ENCODE measurements at places on chromosomes 3 and 15. TPM values are rescaled to one million over a fixed set of nuclear protein-coding genes. Genes with fewer than 3 reads are reported as not detected.
A peak's percentile ranks its signal among the peaks of the same experiment; 100 is the strongest.

Gene PRSS50
- not detected for total RNA-seq

DNA sequence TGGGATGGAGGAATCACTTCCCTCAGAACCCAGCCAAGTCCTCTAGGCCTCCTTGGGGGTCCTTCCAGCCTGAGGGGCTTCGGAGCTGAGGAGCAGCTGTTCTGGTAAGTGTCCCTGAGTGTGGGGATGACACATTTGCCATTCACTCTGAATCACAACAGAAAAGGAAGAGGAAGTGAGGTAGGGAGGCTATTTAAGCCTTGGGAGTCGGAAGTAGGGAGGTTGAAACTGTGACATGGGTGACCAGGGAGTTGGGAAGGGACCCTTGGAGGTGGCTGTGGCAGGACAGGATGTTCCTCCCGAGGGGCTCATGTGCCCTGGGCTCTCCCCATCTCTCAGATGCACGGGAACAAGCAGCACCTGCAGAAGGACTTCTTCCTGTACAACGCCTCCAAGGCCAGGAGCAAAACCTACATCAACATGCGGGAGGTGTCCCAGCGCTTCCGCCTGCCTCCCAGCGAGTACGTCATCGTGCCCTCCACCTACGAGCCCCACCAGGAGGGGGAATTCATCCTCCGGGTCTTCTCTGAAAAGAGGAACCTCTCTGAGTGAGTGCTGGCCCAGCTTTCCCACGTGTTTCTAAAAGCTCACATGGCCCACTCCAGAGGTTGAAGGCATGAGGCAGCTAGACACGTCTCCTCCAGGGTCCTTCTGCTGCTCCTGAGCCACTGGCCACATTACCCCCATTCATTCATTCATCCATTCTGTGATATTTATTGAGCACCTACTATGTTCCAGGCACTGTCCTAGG is 43.3 kb downstream of the CAPN3 start:
- DNase-seq: no peak

GRCh38 chr15:35885870-35886269 is 339.9 kb upstream of the DPH6 start:
- no peak for DNase-seq

DNA sequence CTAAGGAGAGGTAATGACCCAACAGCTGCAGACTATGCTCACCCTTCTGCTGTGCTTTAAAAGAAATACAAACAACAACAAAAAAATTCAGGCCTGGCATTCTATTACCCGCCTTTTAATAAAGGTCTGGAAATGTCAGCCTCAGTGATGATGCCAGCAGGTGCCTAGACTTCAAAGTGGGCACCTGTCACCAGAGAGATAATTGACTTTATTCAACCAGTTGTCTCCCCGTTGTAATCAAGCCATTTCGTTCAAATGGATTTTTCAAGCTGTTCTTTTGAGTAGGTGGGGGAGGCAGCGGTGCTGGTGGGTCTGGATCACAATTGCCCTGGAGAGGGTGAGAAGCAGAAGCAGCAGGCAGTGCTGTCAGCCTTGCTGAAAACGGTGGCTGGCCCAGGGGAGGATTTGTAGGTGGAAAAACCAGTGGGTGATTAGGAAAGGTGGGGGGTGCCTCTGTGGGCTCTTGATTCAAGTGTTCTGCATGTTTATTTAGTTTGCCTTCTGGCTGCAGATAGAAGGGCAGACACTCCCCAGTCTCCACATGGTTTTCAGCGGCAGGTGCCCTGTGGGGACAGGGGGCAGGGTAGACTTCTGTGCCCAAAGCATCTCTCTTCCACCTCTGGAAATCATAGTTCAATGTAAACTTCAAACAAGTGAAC is 300.2 kb upstream of the SLCO3A1 start:
- no peak for DNase-seq

DNA sequence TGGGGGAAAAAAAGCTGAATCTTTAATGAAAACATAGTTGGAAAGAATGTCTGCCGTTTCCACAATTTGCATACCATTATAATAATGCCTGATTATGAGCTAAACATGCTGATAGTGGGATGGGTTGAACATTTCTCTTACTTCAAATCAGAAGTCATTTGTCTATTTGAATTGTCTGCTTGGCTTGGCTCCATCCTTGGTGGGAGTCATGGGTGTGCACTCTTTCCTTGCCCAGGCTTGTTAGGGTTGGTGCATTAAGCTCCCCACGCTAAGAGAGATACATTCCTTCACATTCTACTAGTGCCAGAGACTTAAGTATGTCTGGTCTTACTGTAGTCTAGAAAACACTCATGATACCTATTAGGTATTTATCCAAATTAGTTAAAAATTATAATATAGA is 121.4 kb upstream of the RARB start:
- no peak for DNase-seq

Gene THRB
- 23.3 TPM for total RNA-seq

DNA sequence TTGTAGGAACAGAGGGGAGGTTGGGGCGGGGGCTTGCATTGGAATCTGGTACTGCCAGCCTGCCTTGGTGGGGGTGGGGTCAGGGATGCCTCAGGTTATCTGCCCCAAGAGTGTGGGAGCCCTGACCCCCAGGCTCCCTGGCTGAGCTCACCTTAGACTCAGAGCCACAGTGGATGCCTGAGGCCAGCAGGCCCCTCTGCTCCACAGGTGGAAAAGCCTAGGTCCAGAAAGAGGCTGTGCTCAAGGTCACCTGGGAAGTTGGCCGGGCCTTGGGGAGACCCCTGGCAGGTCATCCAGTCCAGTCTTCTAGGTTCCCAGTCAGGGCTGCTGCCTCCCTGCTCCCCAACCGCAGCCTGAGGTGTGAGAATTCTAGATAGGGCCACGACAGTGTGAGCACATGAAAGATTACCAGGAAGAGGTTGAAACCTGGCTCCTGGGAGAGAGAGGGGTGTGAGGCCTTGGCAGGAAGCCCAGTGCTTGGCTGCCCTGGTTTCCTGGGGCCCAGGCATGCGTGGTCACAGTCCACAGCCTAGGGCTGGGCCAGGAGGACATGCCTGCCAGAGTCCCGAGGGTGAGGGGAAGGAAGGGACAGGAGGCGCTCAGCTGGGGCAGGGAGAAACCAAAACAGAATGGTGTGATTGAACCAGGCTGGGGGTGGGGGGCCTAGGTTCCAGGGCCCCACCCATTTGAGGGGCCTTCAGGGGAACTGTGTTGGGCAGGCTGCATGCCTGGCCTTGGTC is 4.9 kb downstream of the HDAC11 start:
- peak; percentile 91 for DNase-seq

GRCh38 chr3:55937301-55937700 is 450.2 kb upstream of the WNT5A start:
- no peak for DNase-seq

DNA sequence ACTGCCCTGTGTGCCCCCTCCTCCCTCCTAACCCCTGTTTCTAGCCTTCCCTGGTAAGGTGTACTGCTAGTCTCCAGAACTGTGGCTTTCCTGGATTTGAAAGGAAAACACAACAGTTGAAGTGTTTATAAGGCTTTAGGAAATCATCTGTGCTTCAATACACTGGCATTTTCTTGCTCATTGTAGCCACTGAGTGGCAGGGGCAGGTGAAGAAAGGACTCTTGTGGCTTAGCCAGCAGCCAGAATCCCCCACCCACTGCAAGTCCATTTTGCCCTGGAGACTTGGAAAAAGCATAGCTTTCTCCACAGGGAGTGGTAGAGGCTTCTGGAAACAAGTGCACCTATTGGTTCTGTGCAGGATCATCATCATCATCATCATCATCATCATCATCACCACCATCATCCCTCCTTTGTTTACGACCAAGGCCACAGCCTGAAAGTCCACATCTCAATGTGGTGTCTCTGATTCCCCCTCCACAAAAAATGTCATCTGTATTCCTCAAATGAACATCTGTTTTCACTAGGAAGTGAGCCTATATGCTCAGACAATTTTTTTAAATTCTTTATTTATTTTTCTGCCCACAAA is 33.4 kb downstream of the AQP9 start:
- no peak for DNase-seq

GRCh38 chr3:151430821-151431484 is 29.9 kb downstream of the IGSF10 start:
- no peak for DNase-seq

Gene P3H2
- 14.6 TPM for total RNA-seq

Gene TYRO3
- total RNA-seq: 6.0 TPM

- no peak for DNase-seq
Observed at GRCh38 chr15:76837474-76837873, 67.7 kb downstream of the SCAPER start.

DNA sequence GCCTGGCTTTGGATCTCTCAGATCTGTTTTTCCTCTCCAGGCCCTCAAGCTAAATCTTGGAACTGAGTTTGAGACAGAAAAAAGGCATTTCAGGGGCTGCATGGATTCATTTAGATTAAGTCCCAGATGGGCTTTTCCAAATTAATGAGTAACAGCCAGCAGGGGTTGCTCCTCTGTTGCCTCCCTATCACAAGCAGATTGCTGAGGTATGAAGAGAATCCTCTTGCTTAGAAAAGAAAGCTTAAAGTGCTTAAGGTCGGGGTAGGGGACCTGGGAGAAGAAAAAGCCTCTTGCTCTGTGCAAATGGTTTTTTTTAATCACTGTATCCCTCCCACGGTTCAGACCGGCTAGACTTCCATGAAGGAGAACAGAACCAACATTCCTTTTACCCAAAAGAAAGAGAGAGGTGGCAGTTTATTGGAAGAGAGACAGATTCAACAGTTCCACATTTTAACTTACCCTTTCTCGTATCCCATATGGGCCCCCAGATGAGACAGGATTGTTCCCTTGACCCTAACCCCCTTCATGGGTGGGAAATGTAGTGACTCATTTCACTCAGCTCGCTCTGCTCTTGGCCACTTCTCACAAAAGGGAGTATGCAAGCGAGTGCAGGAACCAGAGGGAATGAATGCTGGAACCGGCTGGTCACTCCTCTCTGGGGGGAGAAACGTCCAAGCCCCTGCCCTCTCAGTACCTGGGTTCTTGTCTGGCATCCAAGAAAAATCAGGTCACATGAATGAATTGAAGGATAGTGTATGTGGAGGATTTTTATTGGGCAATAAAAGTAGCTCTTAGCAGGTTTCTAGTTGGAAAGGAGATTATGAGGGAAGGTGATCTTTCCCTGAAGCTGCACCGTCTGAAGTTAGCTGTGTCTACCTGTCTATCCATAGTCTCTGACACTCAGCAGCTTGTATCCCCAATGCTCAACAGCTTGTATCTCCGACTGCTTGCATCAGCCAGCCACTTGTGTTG is 745.2 kb downstream of the SI start:
- DNase-seq: no peak

GRCh38 chr15:74571191-74571590 is 30.2 kb downstream of the ARID3B start:
- no peak for DNase-seq

Gene PTX3
- total RNA-seq: 1.4 TPM

- no peak for DNase-seq
Observed at GRCh38 chr3:24483873-24484272, 10.8 kb downstream of the THRB start.

Gene PLSCR2
- 0.94 TPM for total RNA-seq

DNA sequence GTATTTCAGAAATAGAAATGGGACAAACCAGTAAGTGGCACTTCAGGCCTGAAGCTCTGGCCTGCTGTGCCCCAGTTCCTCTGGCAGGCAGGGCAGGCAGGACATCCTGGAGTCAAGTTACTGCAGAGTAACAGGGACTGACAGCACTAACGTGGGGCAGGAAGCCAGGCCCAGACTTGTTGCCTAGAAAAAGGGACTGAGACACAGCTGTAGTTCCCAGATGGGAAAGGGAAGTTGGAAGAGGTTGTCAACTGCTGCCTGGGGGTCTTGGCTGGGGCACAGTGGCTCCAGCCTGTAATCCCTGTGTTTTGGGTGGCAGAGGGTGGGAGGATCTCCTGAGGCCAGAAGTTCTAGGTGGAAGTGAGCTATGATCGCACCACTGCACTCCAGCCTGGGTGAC is 171.9 kb downstream of the FMN1 start:
- DNase-seq: peak; percentile 37

Gene SPSB4
- not detected for total RNA-seq

- DNase-seq: no peak
Observed at GRCh38 chr15:54312528-54312927, 334.3 kb downstream of the UNC13C start.

- DNase-seq: no peak
Observed at GRCh38 chr15:67564968-67565345, 22.5 kb downstream of the MAP2K5 start.

Gene TGM5
- not detected for total RNA-seq

- no peak for DNase-seq
Observed at GRCh38 chr3:14765576-14766427, 53.0 kb upstream of the FGD5 start.

All from colonic mucosa (tissue), 4 donors.